Dorsolateral prefrontal cortex (tissue), 122 donors: ENCODE measurements at places on chromosomes 3 and 15. TPM values are rescaled to one million over a fixed set of nuclear protein-coding genes. Genes with fewer than 3 reads are reported as not detected.

The SERINC4 gene
- 0.31 TPM for total RNA-seq

The KY gene
- total RNA-seq: 4.4 TPM

The ANKUB1 gene
- total RNA-seq: not detected

The P3H2 gene
- 10.5 TPM for total RNA-seq

The ZFYVE19 gene
- total RNA-seq: 32.2 TPM

The RLBP1 gene
- total RNA-seq: 5.0 TPM
